Erythroblast (primary cell): ENCODE measurements at places on chromosomes 11 and 22.

GRCh38 chr11:123682696-123683410 is 28.4 kb upstream of the SCN3B start:
- no peak for DNase-seq

DNA sequence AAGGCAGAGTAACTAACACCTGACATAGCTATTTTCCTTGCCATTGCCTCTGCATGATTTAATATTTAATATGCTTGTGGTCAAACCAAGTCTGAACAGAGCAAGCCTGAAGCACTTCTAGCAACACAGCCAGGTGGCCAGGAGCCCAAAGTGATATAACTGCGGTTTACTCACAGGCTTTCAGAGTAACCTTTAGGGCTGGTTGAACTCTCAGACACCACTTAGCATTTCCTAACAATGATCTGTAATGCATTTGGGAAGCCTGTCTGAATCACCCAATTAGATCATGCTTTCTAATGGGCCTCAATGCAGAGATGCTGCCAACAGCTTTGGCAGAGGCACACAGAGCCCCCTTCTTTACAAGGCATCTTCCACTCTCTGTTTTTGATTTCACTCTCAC is 96.1 kb downstream of the FDX1 start:
- DNase-seq: no peak

- DNase-seq: no peak
Observed at GRCh38 chr11:18936002-18936673, 3.1 kb downstream of the MRGPRX1 start.

GRCh38 chr11:105986554-105986953 is 35.5 kb downstream of the MSANTD4 start:
- DNase-seq: no peak

DNA sequence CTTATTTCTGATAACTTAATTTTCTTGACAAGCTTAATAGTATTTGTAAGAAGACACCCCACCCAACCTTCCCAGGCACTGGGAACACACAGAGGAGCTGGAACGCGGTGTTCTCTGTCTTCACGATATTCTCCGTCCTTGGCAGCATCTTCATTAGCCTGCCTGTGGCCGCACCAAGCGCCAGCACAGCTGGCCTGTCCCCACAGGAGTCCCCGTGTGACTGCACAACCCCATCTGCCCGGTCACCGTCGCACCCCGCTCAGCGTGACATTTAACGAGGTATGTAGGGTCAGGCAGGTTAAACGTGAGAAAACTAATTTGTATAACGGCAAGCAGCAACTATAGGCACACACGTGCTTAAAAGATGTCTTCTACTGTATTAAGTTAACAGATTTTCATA is 293.3 kb downstream of the BRD1 start:
- no peak for DNase-seq

- no peak for DNase-seq
Observed at GRCh38 chr22:23121000-23121421, 20.8 kb downstream of the RSPH14 start.

GRCh38 chr11:117998664-117999353 is 12.6 kb downstream of the IL10RA start:
- no peak for DNase-seq

DNA sequence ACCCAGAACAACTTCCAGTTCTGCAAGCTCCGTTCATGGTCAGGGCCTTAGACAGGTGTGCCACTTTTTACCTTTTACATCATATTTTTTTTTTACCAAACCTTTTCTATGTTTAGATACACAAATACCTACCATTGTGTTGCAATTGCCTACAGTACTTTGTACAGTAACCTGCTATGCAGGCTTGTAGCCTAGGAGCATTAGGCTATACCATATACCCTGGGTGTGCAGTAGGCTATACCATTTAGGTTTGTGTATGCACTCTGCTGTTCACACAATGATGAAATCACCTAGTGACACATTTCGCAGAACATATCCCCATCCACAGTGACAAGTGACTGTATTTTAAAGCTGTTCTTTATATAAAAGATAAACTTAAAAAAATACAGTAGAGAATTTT is 29.6 kb downstream of the APIP start:
- DNase-seq: no peak

GRCh38 chr11:62195945-62196344 is 5.9 kb downstream of the SCGB1D1 start:
- no peak for DNase-seq

DNA sequence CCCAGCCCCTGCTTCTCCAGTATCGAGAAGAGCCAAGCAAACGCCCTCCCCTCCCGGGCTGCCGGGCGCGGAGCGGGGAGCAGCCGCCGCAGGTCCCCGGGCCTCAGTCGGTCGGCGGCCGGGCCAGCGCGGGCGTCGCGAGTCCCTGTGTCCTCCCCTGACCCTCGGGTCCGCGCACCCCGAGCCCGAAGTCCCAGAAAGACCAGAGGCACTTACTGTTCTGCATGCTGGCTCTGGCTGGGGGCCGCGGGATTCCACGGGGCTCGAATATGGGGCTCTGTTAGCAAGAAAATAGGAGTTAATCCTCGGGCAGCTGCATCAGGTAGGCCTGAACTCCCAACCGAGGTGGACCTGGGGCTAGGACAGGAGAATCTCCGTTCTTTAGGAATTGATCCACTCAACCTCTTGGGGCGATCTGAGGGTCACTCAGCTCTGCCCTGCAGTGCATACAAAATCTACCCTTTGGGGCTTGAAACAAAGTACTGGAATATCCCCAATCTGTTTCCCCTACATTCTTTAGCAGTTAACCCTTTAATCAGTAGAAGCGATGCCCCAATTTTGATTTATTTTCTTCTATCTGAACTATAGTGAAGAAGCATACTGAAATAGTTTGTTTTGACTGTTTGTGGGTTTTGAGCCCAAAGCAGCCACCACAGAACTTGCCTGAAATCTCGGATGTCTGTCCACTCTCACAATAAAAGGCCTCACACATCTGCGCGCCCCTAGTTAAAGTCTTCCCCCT is 4.8 kb downstream of the PAX6 start:
- no peak for DNase-seq

DNA sequence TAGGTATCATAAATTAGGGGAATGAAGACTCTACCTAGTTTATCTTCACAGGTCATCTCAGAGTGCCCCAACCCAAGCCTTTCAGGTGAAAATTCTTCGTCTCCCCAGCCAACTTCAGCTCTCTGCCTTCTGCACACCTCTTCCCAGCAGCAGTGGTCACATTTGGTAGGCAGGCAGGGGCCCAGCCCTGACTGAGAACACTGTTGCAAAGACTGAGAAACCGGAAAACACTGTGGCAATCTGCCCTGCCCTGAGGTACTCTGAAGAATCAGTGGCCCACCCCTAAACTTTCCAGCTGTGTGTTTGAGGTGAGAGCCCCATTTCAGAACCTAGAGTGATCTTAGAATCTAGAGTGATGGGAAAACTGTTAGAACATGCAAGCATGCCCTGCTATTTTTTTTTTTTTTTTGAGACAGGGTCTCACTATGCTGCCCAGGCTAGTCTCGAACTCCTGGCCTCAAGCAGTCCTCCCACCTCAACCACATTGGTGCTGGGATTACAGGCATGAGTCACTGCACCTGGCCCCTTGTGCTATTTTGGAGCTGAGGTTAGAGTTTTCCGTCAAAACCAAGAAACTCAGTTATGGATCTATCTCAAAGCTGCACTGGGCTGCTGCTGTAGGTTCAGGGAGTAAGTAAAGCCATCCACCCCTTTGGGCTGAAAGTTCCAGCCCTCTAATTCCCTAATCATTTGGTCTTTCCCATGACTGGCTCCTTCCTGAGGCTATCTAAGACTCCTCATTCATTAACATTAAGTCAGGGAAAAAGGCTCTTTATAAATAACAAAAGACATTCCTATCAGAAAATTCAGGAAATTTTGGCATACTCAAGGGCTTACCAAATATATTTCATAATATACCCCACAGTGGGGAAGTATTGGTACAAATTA is 1.7 kb upstream of the LDHA start:
- no peak for DNase-seq

DNA sequence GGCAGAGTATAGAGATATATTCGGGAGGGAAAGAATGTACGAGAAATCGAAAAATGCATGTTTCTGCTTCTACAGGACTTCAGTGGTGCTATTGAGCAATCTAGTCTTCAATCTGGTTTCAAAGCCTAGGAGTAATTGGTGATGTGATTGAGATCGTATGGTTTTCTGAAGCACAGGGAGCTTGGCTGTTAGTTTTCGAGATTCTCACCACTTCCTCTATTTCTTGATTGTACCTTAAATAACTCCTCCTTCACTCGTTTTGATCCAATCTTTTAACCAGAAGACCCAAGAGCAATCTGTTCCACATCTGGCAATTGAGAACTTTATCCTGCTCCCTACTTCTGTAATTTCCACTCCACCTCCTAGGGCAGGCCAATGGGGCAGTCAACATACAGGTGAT is 518 bp downstream of the CCDC179 start:
- DNase-seq: no peak

DNA sequence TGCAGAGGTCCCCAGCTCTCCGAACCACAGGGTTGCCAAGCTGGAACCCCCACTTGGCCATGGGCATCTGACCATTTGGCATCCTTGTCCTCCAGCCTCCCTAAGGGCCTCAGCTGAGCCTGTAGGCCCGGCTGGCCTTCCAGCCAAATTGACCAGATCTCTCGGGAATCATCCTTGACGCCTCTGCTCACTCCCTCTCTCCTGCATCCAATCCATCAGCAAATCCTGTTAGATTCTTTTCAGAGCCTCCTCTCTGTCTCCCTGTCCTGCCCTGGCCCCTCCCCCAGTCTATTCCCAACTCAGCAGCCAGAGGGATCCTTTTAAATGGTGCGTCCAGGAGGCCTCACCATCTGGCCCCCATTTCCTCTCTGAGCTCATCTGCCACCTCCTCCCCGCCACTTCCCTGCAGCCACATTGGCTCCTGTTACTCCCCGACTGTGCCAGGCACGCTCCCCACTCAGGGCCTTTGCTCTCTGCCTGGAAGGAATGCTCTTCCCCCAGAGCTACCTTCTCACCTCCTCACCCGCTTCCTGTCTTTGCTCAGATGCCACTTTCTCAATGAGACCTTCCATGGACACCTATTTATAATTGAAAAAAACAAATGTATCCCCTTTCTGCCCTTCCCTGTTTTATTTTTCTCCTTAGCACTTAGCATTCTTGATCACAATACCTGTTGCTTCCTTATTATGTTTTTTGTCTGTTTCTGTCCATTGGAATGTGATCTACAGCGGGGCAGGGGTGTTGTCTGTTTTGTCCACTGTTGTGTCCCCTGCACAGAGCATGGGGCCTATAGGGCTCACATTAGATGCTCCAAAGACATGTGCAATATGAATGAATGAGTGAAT is 78.1 kb downstream of the NFAM1 start:
- DNase-seq: no peak

- DNase-seq: no peak
Observed at GRCh38 chr22:40547729-40548143, 88.8 kb downstream of the MRTFA start.

DNA sequence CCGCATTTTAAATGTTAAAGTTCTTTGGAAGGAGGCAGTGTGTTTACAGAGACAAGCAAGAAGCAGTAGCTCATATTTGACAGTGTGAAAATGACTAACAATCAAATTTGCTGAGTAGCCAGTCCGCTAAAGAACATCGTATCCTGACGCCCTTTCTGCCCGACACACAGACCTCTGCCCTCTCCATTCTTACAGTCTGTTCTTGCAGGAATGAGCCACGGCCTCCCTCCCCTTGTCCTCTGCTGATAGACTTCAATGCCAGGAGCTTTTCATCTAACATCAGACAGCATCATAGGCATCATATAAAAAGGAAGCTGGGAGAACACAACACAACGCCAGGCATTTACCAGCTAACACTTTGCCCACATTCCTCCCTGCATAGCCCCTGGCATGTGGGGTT is 486.0 kb downstream of the OPCML start:
- no peak for DNase-seq

GRCh38 chr22:48781391-48781790 is 1046.3 kb downstream of the BRD1 start:
- no peak for DNase-seq

DNA sequence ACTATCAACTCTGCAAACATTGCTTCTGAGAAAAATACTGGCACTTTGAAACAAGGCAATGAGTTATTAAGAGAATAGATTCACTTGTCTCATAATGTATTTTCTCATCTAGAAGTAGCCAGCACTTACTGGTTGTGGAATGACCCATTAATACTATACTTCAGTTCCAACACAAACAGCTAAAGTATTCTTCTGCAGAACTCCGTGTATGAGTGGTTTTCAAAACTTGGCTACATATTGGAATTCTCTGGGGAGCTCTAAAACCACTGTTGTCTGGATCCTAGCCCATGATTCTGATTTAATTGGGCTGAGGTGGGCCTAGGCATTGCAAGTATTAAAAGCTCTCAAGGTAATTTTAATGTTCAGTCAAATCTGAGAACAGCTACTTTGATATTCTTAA is 1416.4 kb upstream of the RAG2 start:
- no peak for DNase-seq

DNA sequence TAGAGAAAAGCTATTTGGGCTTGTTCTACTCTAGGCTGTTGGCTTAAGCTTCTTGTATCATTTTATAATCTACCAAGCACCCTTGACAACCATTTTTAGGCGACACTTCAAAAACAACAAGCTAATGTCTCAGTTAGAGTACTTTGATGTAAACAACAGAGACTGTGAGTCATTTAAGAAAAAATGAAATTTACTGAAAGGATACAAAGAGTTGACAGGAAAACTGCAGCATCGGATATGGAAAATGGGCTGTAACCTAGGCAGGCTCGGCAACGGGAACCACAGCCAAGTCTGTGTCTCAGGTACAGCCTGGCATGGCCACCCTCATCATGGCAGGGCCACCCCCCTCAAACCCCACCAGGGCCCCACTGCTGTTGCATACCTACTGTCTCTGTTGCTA is 4.4 kb upstream of the RNF169 start:
- DNase-seq: no peak

DNA sequence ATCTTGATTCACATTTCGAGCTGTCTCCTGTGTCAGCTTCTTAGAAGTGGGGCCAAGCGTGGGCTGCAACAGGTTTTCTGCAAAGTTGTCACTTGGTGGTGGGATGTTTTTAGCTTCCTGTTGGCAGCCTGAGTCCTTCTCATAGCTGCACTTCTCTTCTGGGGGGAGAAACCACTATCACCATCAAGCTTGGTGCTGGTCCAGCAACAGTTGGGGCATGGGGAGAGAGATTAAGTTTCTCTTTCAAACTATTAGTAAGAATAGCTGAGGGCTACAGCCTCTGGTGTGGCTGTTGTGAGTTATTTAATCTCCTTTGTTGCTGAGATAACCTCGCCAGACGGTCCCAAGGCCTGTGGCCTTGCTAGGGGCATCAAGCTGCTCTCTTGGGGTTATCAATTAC is 123.3 kb upstream of the CRYBB3 start:
- peak; percentile 88 for DNase-seq

- DNase-seq: no peak
Observed at GRCh38 chr11:96161307-96162089, 181.5 kb downstream of the MAML2 start.
